ENCODE measurements at places on chromosomes 3 and 15.

DNA sequence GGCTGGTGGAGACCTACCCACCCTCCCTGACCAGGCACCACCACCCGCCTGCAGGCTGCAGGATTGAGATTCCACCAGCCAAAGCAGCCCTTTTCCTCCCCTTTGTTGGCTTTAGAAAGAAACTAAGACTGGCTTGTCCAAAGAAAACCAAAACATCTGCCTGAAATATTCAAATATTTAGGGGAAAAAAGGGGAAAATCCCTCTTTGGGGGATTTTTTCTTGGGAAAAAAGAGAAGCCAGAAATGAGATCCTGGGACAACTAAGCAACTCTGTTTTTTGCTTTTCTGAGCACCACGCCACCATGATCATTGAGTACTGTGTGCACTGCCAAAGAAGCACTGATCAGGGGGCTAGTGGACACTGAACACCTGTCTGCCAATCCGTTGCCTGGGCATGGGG, 2.6 kb downstream of the DCLK3 start:
- no peak overlapping the region for H3K4me3 ChIP-seq
- H3K27ac ChIP-seq: no peak overlapping the region
- no peaks in the 10 kb centered on the region for H3K36me3 ChIP-seq
- H3K27me3 ChIP-seq: no peaks in the 10 kb centered on the region
- DNase-seq: no peak

DNA sequence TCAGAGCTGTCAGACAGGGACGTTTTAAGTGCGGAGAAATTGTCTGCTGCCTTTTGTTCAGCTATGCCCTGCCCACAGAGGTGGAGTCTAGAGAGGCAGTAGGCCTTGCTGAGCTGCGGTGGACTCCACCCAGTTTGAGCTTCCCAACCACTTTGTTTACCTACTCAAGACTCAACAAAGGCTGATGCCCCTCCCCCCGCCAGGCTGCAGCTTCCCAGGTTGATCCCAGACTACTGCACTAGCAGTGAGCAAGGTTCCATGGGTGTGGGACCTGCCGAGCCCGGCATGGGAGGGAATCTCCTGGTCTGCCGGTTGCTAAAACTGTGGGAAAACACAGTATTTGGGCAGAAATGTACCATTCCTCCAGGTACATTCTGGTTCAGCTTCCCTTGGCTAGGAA, 282.1 kb downstream of the VGLL3 start:
- no peaks in the 10 kb centered on the region for H3K4me1 ChIP-seq
- no peak overlapping the region for H3K4me3 ChIP-seq
- no peak for DNase-seq

DNA sequence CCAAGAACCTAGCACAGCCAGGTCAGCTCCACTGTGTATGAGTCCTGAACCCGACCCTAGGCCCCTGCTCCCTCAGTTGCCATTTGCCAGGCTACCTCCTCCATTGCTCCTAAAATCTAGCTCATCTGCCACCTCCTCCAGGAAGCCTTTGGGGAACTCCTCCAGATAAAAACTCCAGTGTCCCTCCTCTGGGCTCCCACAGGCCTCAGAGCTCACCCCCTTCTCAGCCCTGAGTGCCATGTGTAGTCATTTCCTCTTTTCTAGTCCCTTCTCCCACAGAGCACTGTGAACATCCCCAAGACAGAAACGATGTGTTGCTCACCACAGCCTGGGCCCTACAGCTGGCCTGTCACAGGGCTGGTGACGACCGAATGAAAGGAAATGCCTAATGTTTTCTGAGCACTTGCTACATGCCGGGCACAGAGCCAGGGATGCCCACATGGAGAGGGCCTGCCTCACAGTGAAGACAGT, 61.0 kb downstream of the IQSEC1 start:
- H3K27ac ChIP-seq: no peak overlapping the region
- peaks cover 15% of the 10 kb centered on the region for H3K4me1 ChIP-seq
- no peak for DNase-seq
- no peak overlapping the region for H3K4me3 ChIP-seq

DNA sequence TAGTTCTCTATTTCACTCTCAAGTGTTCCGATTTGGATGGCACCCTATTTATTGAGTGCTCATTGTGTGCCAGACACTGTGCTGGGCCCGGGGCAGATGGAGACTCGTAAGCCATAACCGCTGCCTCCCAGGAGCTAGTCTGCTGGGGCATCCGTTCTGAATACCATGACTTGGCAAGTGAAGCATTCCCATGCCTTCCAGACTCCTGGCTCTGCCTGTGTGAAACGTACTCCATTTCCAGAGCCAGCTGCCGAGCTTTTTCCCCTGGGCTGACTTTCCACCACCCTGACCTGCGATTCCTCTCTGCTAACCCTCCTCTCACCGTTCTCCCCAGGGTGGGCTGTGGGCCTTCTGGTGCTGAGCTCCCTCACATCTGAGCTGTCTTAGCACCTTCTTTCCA, 303.1 kb upstream of the CTDSPL start:
- no peaks in the 10 kb centered on the region for H3K36me3 ChIP-seq
- no peaks in the 10 kb centered on the region for H3K27me3 ChIP-seq
- peaks cover 33% of the 10 kb centered on the region for H3K4me1 ChIP-seq
- DNase-seq: no peak
- peak overlapping the region; percentile 85 for H3K27ac ChIP-seq
- peak overlapping the region; percentile 9 for H3K4me3 ChIP-seq

DNA sequence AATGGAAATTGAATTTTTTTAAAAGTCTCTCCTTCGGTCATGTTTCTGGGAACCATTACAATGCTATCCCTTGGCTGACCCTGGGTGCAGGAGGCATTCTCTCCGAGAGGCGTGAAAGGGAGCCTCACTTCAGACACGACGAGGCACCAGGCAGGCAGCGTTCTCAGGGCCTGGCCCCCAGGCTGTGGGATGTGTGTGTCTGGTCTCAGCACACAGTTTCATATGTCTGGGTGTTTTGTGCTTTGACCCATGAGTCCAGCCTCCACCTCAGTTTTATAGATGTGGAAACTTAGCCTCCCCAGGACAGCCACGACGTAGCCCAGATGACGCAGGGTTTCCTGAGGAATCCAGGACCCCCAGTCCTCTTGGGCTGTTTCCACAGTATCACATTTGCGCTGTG, 34.0 kb downstream of the FGD5 start:
- H3K4me3 ChIP-seq: no peak overlapping the region
- no peak overlapping the region for H3K27ac ChIP-seq
- no peaks in the 10 kb centered on the region for H3K27me3 ChIP-seq

- no peaks in the 10 kb centered on the region for H3K36me3 ChIP-seq
- H3K27ac ChIP-seq: no peak overlapping the region
- H3K27me3 ChIP-seq: no peaks in the 10 kb centered on the region
- peaks cover 4% of the 10 kb centered on the region for H3K4me1 ChIP-seq
- no peak for DNase-seq
- no peak overlapping the region for H3K4me3 ChIP-seq
Observed at GRCh38 chr3:7630351-7630911, 769.5 kb downstream of the GRM7 start.
